ENCODE measurements at places on chromosomes 5 and 9.

DNA sequence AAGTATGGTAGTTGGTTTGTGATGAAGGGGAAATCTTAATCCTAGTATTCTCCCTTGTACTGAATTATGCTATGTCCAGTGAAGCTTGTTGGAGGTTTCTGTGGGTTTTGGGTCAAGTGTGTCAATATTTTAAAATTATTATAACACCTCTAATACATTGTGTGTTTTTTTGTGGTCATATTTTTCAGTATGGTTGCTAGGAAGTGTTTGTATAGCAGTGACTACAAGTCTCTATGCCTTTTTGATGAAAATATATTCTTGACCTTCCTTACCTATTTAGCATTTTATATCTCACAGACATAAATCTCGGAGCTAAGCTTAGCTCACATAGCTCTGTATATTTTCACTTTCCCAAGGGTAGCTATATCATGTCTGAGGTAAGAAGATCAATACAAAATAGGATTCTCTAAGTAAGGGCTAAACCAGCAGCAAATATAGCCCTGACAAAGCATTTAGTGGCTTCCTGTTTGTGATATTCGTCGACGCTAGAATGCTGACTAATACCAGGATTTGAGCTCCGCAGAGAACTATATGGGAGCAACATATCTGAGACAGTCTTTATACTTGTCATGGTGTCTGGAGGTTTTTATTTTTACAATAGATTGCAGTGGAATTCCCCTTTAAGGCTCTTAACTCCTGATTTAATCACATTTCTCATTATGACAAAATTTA is 82.3 kb downstream of the MACIR start:
- DNase-seq = no peak

DNA sequence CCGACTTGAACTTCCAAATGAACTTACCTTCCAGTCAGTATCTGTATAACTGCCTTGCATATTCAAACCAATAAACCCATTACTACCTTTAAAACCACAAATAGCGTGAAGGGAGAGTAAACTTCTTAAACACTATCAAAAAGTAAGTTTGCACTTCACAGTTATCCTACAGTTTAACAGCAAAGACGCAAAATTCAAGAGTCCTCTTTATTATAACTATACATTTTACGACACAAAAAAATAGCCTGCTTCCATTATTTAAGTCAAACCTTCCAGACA is 1.8 kb downstream of the PTBP3 start:
- DNase-seq = no peak

DNA sequence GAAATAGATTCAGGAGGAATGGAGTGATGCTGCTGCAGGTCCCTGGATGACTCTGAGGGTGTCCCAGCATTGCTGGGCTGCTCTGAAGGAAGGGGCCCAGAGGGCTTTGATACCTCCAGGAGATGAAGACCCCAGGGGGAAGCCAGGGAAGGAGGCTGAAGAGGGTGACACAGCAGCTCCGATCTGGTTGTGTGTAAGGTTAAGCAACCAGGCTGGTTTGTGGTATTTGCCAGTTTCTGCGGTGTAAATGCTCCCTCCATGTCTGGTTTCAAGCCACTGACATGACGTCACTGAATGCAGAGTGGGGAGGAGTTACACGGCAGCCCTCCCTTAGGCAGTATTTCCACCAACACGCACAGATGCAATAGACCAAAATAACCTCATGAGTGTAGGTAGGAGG is 40.0 kb upstream of the ORM1 start:
- DNase-seq = no peak

DNA sequence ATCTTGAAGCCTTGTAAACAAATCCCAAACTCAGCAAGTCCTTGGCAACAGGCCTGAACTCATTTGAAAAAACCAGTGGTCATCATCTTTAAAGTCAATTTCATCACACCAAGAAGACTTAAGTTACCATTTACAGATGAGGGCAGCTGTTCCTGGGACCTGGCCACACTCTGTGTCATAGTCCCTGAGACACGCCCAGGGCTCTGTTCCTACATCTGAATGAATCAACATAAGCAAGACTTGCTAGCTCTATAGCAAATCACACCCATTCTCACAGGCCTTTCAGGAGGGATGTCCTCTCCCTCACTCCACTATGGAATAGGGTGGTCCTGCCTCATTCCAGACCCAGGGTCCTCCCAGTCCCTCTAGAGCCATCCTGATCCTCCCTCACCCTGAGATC is 142.8 kb downstream of the NSG2 start:
- DNase-seq = no peak

- DNase-seq = no peak
Measured at GRCh38 chr9:134384811-134385479, 58.7 kb downstream of the RXRA start.
